ENCODE measurements at places on chromosomes 7 and 10.

DNA sequence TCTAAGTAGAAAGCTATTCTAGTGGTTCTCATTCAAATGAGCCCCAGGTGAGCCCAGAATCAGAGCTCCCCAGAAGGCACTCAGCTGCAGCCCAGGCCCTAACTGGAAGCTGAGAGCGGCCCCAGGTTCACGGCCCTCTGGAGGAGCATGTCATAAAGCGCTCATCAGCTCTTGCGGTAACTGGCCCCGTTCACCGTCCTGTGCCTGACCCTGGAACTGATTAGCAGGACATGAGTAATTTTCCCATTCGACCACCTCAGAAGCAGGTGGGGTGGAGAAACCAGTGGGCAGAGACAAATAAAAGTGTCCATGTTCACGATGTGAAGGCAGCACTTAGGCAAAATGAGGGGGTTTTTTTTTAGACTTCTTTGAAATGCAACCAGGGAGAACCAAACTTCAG is 136.1 kb upstream of the LYZL2 start:
- no peak for DNase-seq

- DNase-seq, result no peak
Observed at GRCh38 chr10:118218562-118218961, 123.6 kb downstream of the FAM204A start.

- DNase-seq, result no peak
Observed at GRCh38 chr10:119268871-119269506, 61.6 kb downstream of the GRK5 start.

- DNase-seq, result no peak
Observed at GRCh38 chr10:124659380-124659779, 84.8 kb downstream of the FAM53B start.
